Stimulated activated CD4-positive, alpha-beta T cell treated with anti-CD3 and anti-CD28 coated beads, Interleukin-2, amount 100 ng/mL, for 48 hours (primary cell): ENCODE measurements at places on chromosomes 5 and 9.

DNA sequence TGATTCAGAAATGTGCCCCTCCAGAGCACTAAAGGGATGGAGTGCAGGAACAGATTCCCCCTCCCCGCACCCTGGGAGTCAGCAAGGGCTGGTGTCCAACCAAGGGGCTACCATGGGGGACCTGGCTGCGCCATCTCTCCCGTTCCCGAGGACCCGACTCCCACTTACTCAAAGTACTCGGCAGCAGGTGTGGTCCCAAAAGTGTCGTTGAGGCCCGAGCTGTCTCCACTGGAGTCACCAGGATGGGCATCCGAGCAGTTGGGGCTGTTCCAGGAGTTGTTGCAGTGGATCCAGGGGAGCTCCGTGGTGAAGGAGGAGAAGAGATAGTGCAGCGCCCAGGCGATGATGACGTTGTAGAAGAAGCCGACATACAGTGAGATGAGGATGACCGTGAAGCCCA is 12.9 kb downstream of the SLC6A3 start:
- DNase-seq: no peak

GRCh38 chr9:13410566-13411031 is 131.1 kb upstream of the MPDZ start:
- DNase-seq: no peak

GRCh38 chr9:28547527-28547926 is 974.2 kb upstream of the C9orf72 start:
- no peak for DNase-seq

DNA sequence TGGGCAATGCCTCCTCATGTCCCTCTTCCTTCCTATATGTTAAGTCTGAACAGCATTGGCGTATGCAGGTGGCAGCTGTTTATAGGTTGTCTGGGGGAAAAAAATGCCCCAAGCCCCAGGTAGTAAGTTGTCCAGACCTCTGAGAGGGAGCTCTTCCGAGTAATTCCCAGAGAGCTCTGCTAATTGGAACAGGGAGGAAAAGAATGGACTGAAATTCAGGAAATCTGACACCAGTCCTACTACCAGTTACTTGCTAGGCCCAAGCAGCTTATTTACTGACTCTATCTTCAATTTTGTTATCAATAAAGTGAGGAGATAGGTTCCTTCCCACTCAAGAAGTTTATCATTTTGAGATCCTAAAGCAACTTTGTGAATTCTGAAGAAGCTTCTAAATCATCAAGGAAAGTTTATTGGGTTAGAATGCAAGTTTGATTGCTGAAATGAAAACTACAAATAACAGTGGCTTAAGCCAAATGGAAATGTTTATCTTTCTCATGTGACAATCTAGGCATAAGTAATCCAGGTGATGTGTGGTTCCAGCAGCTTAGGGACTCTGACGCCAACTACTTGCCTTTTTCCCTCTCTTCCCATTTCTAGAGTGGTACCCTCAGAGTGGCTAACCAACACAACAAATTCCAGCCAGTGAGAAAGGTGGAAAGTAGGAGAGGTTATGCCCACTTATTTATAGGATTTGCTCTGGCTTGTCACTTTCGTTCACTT is 5.6 kb downstream of the STK32A start:
- no peak for DNase-seq

DNA sequence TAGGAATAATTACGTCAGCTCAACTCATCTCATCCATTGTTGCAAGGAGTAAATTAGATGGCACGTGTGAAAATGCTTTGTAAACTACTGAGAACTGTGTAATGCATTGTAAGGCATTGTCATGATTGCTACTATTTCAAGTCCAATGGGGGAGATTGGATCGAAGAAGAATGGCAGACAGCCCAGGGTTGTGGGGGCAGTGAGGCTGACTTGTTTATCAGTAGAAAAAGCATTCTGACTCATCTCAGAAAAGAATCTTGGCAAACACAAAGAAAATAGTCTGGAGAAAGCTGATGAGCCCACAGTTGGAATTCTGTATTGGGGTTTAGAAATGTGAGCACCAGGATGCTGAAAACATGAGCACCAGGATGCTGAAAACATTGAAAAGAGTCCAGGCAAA is 28.0 kb upstream of the DAP start:
- no peak for DNase-seq

- no peak for DNase-seq
These were observed 35.8 kb upstream of the SPRY4 start for GRCh38 chr5:142360607-142361120.

DNA sequence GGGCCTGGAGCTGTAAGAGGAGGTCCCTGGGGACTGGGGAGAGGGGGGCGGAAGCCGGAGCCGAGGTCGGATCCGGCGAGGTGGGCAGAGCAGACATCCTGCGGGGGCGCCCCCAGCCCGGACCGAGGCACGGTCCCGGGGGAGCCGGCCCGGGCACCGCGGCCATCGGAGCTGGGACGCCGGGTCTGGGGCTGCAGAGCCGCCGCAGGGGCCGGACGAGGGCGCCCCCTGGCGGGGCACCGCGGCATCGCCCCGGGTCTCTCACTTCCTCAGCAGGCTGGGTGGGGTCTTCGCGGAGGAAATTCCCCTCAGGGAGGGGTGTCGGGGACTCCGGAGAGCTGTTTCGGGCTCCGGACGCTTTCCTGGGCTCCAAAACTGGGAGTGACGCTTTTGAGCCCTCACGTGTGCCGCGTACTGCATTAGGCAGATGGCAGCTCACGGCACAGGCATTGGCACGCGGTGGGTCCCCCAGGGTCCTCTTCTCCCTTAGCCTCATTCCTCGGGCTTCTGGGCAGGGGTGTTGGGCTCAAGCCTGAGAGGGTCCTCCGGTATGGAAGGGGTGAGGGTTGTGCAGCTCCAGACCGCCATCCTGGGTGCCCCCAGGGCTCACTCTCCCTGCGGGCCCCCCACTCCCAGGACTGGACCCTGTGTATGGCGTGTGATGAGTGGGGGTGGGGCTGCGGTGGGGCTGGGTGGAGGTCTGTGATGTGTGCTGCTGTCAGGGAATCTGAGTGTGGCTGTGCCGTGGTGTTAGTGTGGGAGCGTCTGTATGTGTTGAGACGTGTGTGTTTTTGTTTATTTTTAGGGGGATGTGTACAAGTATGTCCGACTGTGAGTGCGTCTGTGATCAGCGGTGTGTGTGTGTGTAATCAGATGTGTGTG is 29.6 kb downstream of the LHX2 start:
- DNase-seq: peak; percentile 63

DNA sequence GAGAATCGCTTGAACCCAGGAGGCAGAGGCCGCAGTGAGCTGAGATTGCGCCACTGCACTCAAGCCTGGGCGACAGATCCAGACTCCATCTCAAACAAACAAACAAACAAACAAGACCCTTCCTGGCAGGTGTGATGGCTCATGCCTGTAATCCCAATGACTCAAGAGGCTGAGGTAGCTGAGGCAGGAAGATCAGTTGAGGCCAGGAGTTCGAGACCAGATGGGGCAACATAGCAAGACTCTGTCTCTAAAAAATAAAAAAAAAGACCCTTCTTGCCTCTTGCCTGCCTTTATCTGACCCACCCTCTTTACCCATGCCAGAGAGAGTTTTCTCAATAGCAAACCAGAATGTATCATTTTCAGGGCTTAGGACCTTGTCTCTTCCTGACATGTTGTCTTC is 8.8 kb upstream of the PANK3 start:
- DNase-seq: no peak
